ENCODE measurements at places on chromosomes 3 and 15.
A peak's percentile ranks its signal among the peaks of the same experiment; 100 is the strongest.

- no peak for DNase-seq
Measured at GRCh38 chr3:105032541-105032940, 334.2 kb upstream of the ALCAM start.

- no peak for DNase-seq
Measured at GRCh38 chr3:72421126-72421525, 427.1 kb downstream of the SHQ1 start.

- no peak for DNase-seq
Measured at GRCh38 chr3:11479221-11479620, 164.5 kb downstream of the VGLL4 start.

DNA sequence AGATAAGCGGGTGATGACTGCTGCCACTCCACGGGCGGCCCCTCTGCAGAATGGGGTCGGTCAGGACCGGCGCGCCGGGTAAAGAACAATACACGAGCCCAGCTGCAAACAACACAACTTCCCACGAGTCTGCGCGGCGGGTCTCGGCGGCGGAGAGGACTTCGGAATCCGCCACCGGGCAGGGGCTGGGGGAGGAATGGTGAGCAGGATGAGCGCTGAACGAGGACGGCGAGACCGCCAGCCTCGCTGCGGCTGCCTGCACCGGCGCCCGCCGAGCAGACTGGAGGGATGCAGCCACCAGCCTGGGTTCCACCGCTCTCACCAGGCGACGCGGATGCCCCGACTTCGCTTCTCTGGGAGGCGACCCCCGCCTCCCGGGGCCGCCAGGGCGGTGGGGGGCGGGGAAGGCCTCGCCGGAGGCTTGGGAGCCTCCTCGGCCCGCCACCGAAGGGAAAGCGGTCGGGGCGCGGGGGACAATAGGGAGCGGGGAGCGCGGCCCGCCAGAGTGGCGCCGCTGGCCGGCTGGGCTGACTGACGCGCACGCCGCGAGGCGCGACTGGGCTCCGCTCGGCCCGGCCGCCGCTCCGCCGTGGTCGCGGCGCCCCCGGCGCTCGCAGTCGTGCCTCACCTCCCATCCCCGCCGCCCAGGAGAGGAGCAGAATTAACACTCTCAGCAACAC, 515 bp downstream of the ADAM10 start:
- peak; percentile 28 for DNase-seq

DNA sequence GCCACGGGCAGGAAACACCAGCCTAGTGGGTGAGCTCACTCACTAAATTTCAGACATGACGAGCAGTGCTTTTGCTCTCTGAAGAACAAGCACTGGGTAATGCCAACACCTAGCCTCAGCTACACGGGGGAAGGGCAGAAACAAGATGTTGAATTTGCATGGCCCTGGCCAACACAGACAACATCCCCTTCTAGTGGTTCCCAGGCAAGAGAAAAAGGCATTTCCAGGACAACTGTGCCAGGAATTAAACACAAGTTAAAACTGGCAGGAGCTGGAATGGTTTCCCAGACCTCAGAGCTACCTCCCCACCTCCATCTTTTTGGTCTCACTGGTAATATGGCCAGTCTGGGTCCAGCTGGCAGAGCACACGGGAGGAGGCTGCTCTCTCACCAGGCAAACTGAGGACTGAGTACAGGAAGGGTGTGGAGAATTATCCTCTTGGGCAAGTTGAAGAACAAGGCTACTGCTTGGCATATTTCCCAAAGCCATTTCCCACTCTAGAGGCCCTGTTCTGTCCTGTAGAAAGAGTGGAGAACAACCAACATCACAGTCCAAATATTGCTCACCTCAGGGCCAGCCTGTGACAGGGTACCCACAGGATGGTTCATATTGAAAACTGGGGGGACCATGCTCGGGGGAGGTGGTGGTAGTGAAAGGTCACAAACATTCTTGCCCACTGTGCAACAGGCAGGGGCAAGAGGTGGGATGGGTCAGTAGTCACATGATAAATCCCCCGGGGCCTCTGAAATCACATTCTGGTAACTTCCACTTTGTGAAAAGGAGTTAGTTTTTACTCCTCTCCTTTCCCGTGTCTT, 26.5 kb downstream of the TSPAN3 start:
- DNase-seq: no peak

- no peak for DNase-seq
Measured at GRCh38 chr3:132788301-132788671, 66.1 kb upstream of the NPHP3 start.

- DNase-seq: no peak
Measured at GRCh38 chr3:76231258-76231657, 445.9 kb upstream of the ZNF717 start.

- no peak for DNase-seq
Measured at GRCh38 chr15:94041746-94042145, 189.6 kb upstream of the MCTP2 start.

- no peak for DNase-seq
Measured at GRCh38 chr3:192929755-192930547, 12.3 kb upstream of the MB21D2 start.

DNA sequence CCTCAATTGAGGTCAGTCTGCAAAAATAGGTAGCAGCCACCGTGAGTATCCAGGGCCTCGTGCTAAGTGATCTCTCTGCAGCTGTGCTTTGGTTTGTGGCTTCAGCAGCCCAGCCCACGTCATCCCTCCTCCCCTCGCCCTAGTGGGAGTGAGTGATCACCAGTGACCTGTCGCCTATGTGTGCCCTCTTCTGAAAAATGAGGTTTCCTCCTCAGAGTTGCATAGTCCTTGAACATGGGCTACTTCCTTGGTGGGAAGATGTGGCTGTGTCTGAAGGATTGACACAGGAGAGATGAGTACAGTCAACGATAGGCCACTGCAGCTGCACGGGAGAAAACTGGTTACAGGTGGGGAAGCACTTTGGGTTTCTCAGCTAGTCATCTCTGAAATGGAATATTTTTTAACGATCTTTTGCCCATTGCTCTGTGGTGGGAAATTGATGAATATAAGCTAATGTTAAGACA, 144.8 kb upstream of the BHLHE40 start:
- peak; percentile 81 for DNase-seq

GRCh38 chr3:192299921-192300320, 427.4 kb downstream of the FGF12 start:
- no peak for DNase-seq

GRCh38 chr3:60013241-60013640, 963.4 kb upstream of the CFAP20DC start:
- DNase-seq: no peak

Measured in CD4-positive, alpha-beta T cell treated with Interleukin-2 at 100 ng/mL for 4 hours (primary cell).